Activated T-helper 1 cell treated with anti-CD3 and anti-CD28 coated beads, Interleukin-12 subunit alpha, Interleukin-12 subunit beta, Interleukin-2, Interleukin-4 antibody, amounts not matched to agents 30 ng/mL and 10 ng/mL and 1 ng/mL, durations not matched to agents 14 hours and 24 hours and 36 hours (primary cell): ENCODE measurements at places on chromosomes 1 and 21.

GRCh38 chr1:197526736-197527371 lies 248.4 kb downstream of the DENND1B start:
- H3K4me3 ChIP-seq, result no peak overlapping the region
- H3K4me1 ChIP-seq, result no peaks in the 10 kb centered on the region
- no peaks in the 10 kb centered on the region for H3K36me3 ChIP-seq
- H3K27ac ChIP-seq, result no peak overlapping the region
- H3K27me3 ChIP-seq, result no peaks in the 10 kb centered on the region

DNA sequence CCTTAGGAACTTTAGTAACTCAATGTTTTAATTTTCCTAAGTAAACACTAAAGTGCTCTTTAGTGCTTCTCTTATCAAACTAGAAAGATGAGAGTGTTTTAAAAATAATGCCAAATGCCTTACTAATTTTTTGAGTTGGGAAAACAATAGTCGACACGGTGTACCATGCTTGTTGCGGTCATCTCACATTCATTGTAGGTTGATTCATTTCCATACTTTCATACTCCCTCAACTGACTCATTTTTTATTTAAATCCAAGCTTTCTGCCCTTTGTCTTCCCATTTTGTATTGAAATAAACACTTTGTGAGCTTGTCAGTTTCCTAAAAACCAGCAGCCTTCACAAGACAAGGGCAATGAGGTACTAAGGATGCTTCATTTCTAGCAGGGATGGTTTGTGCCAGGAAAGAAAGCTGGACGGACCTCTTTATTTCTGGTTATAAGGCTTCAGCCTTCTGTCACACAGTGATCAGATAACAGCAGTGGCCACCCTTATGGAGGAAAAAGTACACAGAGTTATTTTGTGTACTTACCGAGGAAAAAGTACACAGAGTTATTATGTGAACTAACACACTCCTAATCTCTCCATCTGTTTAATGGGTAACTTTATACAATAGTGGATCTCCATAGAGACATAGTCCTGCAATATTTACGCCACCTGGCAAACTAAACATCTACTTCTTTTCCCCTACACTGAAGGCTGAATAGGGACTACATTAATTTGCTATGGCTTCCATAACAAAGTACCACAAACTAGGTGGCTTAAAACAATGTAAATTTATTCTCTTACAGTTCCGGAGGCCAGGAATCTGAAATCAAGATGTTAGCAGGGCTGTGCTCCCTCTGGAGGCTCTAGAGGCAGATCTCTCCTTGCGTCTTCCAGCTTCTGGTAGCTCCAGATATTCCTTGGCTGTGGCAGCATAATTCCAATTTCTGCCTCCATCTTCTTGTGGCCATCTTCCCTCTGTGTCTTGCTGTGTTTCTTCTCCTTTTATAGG lies 13.0 kb upstream of the CCDC190 start:
- H3K27me3 ChIP-seq, result peaks cover 16% of the 10 kb centered on the region
- no peak for DNase-seq
- H3K27ac ChIP-seq, result no peak overlapping the region
- H3K4me3 ChIP-seq, result no peak overlapping the region

DNA sequence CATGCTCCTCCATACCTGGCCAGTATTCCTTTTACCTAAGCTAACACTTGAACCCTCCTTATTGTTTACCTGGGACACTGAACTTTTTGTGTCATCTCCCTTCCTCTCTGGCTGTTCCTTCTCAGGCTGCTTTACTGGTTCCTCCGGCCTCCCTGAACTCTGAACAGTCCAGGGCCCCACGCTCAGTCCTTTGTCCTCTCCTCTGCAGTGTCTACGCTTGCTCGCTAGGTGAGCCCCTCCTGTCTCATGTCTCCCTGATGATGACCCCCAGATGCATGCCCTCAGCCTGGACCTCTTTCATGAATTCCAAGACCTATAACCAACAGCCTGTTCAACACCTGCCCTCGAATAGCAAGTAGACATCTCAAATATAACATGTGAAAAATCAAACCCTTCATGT lies 108.4 kb upstream of the COA6 start:
- peaks cover 2% of the 10 kb centered on the region for H3K27me3 ChIP-seq
- peaks cover 1% of the 10 kb centered on the region for H3K36me3 ChIP-seq
- H3K27ac ChIP-seq, result no peak overlapping the region
- peaks cover 18% of the 10 kb centered on the region for H3K4me1 ChIP-seq
- H3K4me3 ChIP-seq, result no peak overlapping the region

GRCh38 chr1:55708781-55709180 lies 493.6 kb upstream of the USP24 start:
- H3K4me3 ChIP-seq, result no peak overlapping the region
- no peaks in the 10 kb centered on the region for H3K36me3 ChIP-seq
- DNase-seq, result no peak
